IMR-90 (cell line): ENCODE measurements at places on chromosomes 11 and 22. TPM values are rescaled to one million over a fixed set of nuclear protein-coding genes. Genes with fewer than 3 reads are reported as not detected.
A peak's percentile ranks its signal among the peaks of the same experiment; 100 is the strongest.

- DNase-seq, result peak; percentile 13
Observed at GRCh38 chr22:23613193-23613972, 18.7 kb downstream of the DRICH1 start.

- no peak for DNase-seq
Observed at GRCh38 chr11:96044311-96044710, 120.4 kb upstream of the MTMR2 start.

DNA sequence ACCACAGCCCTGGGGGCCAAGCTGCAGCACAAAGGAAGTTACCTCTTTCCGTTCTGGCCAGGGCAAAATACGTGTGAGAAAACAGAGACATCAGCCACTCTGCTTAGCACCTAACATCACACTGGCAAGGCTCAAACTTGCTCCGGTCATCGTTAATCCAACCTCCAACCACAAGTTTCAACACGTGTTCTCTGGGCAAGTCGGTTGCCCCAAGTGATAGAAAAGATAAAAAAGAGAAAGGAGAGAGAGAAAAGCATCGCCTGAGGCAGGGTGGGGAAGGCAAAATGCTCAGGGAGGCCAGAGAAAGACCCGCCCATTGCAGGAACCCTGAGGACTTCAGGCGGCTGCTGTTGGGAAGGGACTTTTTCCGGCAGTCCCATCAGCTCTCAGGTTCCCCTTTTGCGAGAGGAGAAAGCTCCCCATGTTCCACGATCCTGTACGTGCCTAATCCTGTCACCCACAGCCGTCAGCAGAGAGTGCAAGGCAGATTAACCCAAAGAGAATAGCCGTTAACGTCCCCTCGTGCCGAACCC, 18.5 kb upstream of the B4GALNT4 start:
- DNase-seq, result no peak

GRCh38 chr11:35524780-35525179, 636 bp downstream of the PAMR1 start:
- peak; percentile 68 for DNase-seq

DEPDC7 gene
- 9.7 TPM in 2 replicates for total RNA-seq

OR5AR1 gene
- not detected in 2 replicates for total RNA-seq

SF3B2 gene
- 120 and 164 TPM in 2 replicates for total RNA-seq

ANGPTL5 gene
- total RNA-seq, result not detected in 2 replicates

GDPD4 gene
- not detected in 2 replicates for total RNA-seq

FAM111A gene
- 36.4 and 46.1 TPM in 2 replicates for total RNA-seq
